ENCODE measurements at places on chromosomes 13 and 19.

DNA sequence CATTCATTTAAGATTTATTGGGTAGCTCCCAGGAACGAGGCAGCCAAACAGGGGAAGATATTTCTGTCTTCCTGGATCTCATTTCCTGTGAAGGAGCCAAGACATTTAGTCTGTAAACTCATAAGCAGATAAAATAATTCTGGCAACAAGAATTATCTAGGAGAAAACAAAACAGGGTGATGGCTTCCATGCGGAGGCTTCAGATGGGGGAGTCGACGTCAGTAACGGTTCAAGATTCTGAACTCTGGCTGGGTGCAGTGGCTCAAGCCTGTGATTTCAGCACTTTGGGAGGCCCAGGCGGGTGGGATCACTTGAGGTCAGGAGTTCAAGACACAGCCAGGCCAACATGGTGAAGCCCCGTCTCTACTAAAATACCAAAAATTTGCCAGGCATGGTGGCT lies 1.3 kb downstream of the GNA15 start:
- peak; percentile 32 for DNase-seq

GRCh38 chr13:52043675-52044074 lies 19.2 kb downstream of the UTP14C start:
- DNase-seq, result no peak

- no peak for DNase-seq
Measured at GRCh38 chr13:72686766-72687165, 40.7 kb downstream of the MZT1 start.

DNA sequence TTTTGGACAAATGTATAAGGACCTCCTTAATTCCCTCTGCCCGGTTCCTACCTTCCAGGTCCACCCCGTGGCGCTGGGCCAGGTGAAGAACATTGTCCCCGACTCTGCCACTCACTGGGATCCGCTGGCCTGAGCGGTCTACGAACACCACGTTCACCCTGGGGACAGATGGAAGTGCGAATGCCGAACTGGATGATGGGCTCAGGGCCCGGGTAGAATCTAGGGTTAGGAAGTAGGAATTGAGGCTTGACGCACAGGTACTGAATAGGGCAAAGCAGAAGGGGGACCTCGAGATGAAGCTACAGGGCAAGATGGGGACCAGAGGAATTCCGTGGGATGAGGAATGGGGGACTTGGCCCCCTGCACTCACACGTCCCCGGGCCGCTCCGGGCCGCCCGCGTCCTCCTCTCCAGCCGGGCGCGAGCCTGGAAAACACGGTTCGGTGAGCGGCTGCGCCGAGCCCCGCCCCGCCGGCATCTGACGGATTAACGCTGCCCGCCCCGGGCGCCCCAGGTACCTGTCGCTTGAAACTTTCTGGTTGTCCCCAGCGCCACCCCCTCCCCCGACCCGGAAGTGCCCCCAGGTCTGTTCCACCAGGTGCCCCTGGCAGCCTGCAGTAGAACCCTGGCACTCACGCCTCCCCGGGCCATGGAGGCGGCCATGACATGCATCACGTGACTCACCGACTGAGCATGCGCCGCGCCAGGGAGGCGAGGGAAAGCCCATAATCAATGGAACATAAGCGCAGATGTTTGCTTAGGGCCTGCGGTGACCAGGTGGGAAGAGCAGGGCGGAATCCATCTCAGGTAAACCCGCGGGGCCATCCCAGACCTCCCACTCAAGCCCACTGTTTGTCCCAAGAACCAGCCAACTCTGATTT lies at the start of gene FDX2:
Gene FDX2 (minus strand): TSS at position 681 of the 880 bp plus-strand sequence. CDS start 19 bp downstream, at position 662.
- peak; percentile 86 for DNase-seq

DNA sequence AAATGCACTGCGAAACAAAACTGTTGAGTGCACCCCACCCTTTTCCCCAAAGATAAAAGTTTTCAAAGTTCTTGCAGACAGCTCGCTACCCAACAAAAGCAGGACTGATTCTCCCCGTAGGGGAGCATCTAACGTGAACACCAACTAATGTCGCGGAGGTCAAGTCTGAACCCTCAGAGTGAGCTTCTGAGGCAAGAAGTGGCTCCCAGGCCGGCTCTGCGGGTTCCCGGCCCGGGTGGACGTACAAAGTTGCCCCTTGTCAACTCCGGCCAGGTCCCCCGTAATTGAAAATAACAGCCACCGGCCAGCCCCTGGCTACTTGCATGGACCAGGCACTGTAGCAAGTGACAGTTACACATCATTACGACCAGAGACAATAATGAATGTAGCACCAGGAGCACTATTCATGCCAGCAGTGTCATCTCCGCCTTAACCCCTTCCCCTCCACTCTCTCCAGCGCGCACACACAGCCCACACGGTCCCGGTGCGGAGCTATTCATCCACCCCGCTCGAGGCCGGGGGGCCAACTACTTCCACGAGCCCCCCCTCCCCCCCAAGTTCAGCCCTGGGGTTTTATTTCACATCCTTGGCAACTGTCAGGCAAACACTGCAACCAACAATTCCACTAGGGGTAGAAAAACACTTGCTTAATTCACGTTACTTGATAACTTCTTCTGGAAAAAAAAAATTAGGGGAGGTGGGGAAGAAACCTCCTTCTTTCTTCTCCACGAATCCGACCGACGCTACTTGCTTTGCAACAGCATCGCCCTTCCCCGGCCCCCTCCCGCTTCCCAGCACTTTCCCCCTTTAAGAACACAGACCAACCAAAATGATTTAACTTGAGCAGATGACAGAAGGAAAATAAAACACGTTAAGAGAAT lies 1.2 kb downstream of the KLF12 start:
- DNase-seq, result no peak

DNA sequence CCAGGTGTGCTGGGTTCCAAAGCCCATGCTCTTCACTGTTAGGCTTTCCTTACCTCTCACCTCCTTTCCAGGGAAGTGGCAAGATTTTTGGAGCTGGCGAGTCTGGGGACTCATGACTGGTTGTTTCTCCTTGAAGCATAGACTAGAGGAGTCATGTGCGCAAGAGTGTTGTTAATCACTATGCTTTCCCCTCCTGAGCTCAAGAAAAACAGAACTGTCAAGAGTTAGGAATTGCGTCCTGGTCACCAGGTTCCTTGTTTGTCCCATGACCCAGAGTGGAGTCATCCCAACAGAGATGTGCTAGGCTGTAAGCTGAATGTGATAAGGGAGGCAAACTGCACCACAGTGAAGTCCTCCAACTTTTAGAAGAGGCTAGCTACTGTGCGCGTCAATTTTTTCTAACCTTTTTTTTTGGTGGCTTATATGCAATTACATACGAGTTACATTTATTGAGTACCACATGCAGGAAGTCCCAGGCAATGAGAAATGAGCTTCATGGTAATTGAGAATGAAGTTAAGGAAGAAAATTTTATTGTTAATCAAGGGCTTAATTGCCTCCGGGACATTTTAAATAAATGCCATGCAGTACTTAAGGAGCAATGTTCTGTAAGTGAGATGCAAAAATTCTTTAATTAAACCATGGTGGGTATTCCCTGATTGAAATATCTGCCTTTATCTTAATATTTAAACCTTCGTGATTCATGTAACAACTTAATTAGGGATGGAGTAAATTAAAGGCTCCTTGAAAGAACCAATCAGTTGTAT lies 233.9 kb downstream of the ZIC5 start:
- DNase-seq, result peak; percentile 71

DNA sequence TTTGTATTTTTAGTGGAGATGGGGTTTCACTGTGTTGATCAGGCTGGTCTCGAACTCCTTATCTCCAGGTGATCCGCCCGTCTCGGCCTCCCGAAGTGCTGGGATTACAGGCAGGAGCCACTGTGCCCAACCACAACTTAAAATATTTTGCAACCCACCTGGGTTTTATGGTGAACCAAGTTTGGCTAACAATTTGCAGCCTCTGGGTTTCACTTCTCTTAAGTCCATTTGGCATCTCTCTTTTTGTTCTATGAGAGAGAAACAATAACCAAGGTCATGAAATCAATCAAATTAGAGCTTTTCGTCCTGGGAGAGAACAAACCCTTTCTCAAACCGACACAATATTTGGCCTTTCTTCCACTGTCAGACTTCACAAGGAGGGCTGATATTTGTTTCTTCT lies 5.6 kb upstream of the SMAD9 start:
- DNase-seq, result no peak

DNA sequence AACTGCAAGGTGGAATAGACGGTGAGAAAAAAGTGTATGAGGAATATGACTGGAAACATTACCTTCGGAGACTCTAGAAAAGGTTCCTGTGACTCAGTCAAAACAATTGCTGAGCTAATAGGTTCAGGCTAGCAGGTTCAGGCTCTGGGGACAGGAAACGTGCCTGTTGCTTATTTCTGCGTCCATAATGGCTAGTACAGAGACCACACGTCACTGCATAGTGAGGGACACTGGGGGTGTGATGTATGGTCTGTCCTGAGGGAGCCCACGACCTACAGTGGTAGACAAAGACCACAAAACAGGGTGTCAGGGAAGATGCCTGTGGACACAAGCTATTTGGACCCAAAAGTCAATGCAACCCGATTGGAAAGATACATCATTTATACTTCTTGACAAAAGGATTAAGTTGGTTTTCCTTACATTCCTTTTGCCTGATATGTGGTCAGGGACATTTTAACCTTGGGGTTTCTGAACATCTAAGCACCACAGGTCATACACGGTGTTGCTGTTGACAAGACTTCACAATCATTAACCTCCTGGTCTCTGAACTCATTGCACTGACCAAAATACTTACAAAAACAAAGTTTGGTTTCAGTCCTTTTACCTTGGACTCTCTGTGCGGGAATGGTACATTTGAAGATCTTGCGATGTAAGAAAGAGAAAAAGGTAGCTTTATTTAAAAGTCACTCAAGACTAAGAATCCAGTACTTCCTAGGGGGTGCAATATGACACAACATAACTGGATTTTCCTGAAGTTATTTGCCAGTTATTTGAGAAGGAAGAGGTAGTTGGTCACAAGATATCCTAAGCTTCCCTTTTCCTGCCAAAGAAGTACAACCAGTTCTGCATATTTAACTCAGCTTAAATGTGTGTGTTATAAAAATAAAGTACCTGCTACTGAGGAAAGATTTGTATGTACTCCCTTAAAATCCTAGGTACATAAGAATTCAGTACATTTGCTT lies 20.0 kb downstream of the CRYL1 start:
- DNase-seq, result peak; percentile 69

- DNase-seq, result no peak
Measured at GRCh38 chr13:75931116-75931515, 295.0 kb downstream of the LMO7 start.

DNA sequence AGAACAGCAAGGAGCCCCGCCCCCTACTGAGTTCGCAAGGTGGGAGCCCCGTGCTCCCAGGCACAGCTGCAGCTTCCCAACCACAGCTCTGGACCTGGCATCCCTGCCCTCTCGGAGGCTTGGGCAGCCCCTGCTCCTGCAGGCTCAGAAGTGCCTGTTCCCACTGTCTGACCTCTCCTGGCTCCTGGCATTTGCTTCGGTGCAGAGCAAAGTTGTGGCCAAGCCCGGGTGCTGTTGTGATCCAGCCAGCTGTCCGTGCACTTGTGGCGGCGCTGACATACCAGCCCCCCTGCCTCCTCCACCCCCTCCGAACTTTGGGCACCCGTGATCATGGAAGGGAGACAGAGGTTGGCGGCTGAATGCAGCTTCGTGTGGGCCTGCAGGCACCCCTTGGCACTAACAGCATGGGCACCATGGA lies 1386.8 kb downstream of the PCDH9 start:
- DNase-seq, result no peak

DNA sequence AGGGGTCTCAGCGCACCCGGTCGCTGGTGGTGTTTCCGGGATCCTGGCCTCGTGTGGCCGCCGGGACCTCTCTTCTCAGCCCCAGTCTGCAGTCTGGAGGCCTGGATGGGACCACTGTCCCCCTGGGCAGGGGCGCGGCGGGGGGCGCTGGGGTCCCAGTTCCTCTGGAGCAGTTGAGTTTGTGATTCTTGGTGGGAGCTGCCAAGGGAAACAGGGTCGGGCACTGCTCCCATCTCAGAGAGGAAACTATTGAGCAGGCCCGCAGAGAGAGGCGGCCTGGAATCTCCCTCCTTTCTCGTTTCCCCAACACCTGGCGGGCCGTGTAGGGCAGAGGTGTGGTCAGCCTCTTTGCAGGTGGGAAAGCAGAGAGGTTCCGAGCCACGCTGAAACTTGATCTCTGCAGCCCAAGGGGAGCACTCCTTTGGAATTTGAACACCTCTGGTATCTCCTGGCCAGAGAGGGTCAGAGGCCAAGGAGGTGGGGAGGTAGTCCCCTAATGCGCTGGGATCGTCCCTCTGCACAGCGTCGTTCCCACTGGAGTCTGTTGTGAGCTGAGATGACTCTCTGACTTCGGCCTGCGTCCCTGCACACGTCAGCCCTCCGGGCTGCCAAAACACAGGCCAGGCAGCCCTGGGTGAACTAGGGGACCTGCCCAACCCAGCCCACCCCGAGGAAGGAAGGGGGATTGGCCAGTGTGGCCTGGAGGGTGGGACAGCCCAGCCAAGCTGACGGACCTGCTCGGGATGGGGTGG lies 741 bp downstream of the PLEKHF1 start:
- no peak for DNase-seq

DNA sequence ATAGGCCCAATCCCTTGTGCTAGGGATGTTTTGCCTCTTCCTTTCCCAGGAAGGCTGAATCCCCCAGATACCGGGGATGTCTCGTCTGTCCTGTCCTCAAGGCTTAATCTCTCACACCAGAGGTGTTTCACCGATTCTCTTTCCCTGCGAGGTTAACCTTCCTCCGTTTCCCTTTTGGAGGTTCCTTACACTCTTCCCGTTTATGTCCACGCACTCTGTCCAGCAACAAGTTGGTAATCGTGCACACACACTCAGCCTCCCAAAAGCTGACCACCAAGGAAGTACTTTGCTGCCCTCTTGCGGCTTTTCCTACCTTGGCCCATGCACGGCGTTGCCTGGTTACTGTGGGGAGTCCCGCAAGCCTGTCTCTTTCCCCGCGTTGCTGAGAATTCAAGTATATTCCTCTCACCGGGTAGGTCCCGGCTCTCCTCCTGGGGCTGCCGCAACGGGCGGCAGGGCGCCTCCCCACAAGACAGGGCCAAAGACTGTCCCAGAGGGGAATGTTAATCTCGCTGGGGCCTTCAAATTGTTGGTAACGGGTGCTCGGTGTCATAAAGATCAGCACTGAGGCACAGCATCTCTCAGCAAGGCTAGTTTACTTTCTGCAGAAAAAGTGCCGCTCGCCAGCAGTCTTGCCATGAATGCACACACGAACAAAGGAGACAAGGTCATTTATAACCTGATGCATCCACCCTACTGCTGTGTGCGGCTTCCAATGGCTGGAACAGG lies 36.7 kb upstream of the CD177 start:
- DNase-seq, result no peak

DNA sequence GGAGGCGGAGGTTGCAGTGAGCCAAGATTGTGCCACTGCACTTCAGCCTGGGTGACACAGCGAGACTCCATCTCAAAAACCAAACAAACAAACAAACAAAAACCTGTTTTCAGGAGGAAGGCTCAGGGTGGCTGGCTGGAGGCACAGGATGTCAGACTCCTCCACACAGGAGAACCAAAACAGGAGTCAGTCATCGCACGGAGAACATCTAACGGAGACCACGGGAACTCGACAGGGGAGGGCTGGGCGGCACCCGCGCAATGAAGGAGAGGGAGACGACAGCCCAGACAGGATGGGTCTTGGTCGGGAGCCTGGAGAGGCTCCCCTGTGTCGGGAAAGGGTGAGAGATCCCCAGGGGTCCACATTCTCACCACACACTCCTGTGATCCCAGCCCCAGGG lies 20.8 kb upstream of the SLC7A9 start:
- no peak for DNase-seq

- DNase-seq, result peak; percentile 86
Measured at GRCh38 chr19:14383661-14384555, 2.7 kb downstream of the ADGRE5 start.
